ENCODE measurements at places on chromosomes 4 and X.
A peak's percentile ranks its signal among the peaks of the same experiment; 100 is the strongest.

DNA sequence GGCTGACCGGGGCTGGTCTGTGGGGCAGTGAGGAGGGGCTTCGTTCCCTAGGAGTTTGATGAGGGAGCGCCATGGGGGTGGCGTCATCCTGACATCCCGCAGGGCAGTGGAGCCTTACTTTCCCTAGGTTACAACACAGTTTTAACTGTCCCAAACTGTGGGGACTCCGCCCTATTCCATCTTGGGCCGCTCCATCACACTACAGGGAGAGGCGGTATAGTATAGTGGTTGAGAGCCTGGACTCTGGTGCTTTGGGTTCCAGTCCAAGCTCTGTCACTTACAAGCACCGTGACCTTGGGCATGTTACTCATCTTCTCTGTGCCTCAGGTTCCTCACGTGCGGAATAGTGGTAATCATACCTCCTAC, 44.2 kb downstream of the ZNF185 start:
- no peak for DNase-seq

DNA sequence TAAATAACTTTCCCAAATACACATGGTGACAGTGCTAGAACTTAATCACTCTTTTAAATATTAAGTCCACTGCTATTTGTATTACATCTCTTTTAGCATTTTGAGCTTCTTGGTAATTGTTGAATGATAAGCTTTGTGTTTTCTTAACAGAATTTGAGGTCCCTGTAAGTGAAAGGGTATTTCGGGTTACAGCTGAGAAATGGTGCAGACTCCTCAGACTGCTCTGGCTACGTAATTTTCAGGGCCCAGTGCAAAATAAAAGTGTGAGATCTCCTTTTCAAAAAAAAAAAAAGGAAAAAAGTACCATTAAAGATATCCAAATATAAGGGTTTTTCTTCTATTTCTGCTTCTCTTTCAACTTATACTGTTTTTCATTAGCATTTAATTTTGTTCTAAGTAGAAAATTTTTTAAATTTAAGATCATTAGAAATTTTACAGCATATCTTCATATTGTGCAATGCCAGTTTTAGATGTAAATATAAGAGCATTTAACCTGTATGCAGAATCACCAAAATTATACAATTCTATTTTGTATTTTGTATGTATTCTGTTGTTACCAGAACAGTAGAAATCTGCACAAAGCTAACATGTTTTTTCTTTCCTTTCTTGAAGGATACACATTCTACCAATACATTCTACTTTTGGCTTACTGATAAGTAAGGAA, 33.6 kb upstream of the FGF5 start:
- DNase-seq, result no peak

GRCh38 chr4:185683222-185683621, 128.8 kb downstream of the SORBS2 start:
- no peak for DNase-seq

- DNase-seq, result no peak
Measured at GRCh38 chrX:67346667-67347066, 197.2 kb upstream of the AR start.

DNA sequence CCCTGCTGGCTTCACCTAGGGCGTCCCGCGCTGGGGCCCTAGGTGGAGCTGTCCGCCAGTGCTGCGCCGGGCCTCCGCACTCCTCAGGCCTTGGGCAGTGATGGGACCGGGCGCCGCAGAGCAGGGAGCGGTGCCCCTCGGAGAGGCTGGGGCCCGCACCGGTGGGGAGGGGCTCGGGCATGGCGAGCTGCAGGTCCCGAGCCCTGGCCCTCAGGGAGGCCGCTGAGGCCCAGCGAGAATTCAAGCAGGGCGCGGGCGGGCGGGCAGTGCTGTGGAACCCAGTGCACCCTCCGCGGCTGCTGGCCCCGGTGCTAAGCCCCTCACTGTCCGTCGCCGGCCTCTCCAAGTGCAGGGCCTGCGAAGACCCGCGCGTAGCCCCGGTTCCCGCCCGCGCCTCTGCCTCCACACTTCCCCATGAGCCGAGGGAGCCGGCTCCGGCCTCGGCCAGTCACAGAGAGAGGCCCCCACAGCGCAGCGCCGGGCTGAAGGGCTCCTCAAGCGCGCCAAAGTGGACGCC, 565.1 kb upstream of the NDST4 start:
- no peak for DNase-seq

DNA sequence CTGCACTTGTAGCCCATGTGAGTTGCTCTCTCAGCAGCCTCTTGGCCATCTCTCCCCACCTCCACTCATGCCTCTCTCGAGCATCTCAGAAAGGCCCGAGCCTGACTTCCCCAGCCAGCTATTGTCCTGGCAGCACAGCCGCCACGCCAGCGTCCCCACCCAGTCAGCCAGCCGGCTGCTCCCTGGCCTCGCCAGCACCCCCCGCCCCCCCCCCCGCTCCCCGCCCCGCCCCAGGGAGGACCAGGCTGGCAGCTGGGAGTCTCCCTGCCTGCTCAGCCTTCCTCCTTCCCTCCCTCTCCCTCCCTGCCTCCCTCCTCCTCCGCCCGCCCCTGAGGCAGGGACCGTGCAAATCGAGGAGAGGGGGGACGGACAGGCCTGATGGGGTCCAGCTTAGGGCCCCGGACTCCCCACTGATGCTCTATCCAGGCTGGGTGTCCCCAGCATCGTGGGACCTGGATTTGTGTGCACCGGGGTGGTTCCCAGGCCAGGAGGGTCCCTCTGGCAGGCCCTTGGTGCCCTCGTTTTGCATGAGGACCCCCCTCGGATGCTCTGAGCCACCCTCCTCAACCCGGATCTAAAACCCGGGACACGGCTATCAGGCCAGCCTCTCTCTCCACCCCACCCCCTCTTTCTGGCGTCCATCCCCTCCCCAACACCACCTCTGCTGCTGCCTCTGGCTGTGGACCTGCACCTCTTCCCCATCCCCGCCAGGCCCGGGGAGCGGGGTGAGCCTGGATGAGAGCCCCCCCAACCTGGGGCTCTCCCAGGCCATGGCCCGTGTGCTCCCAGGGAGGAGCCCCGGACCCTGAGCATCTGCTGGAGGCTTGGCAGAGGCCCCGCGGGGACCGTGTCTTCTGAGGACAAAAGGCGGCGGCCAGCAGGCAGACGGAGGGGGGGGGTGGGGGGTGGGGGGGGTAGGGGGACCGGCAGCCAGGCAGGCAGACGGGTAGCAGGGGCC, at the start of gene GPR173:
Gene GPR173 (plus strand): TSS at position 621 of the 958 bp plus-strand sequence. CDS start 27,833 bp downstream, outside the sequence.
- DNase-seq, result no peak

GRCh38 chrX:151697522-151697921, 2.3 kb downstream of the PRRG3 start:
- DNase-seq, result no peak

- DNase-seq, result no peak
Measured at GRCh38 chrX:29130905-29131304, 543.7 kb downstream of the IL1RAPL1 start.

- no peak for DNase-seq
Measured at GRCh38 chr4:70703619-70704214, 15.4 kb downstream of the UTP3 start.

DNA sequence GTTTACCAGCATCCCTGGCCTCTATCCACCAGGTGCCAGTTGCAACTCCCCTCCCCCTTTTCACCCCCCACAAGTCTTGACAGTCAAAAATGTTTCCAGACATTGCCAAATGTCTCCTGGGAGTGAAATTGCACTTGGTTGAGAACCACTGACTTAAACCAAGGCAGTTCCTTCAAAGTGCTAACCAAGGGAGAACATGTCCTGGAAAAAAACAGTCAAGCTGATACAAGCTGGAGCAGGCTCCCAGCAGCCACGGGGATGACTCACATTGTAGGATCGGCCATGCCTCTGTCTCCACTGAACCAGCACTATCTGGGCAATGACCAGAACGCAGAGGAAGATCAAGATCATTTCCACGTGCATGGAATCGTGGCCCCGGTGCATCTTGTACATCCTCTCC, 11.4 kb downstream of the RNF175 start:
- DNase-seq, result peak; percentile 71

DNA sequence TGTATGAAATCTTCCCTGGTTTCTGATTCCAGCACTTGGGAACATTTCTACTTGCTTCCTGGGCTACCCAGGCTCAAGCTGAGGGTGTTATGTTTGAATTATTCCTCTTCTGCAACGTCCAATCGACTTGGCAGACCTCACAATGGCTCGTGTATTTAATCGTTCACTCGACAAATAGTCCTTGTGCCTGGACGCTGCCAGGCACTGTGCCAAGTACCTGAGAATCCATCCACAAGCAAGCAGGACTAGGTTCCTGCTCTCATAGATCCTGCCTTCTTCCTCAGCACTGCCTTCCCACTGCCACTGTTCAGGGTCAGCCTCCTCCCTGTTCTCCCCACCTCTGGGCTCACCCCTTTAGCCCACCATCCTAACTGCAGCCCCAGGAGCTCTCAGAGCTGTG, 113.3 kb downstream of the EFNB1 start:
- DNase-seq, result no peak

GRCh38 chrX:3465017-3465416, 118.6 kb upstream of the MXRA5 start:
- DNase-seq, result no peak

- DNase-seq, result no peak
Measured at GRCh38 chr4:119731146-119731742, 102.6 kb upstream of the PDE5A start.
